Ovary (tissue), 10 donors: ENCODE measurements at places on chromosomes 16 and 17. TPM values are rescaled to one million over a fixed set of nuclear protein-coding genes. Genes with fewer than 3 reads are reported as not detected.

- H3K27ac ChIP-seq = no peak overlapping the region
- no peaks in the 10 kb centered on the region for H3K36me3 ChIP-seq
- no peaks in the 10 kb centered on the region for H3K4me1 ChIP-seq
- H3K4me3 ChIP-seq = no peak overlapping the region
- no peak for DNase-seq
These were observed 79.4 kb downstream of the GOSR1 start for GRCh38 chr17:30556374-30557332.

- no peaks in the 10 kb centered on the region for H3K4me1 ChIP-seq
- H3K36me3 ChIP-seq = no peaks in the 10 kb centered on the region
- H3K27ac ChIP-seq = no peak overlapping the region
- H3K4me3 ChIP-seq = no peak overlapping the region
- H3K27me3 ChIP-seq = no peaks in the 10 kb centered on the region
- no peak for DNase-seq
These were observed 5.0 kb downstream of the ARHGEF15 start for GRCh38 chr17:8314797-8315763.

GRCh38 chr17:83083368-83084201, 4.2 kb downstream of the METRNL start:
- peaks cover 9% of the 10 kb centered on the region for H3K4me1 ChIP-seq
- H3K36me3 ChIP-seq = no peaks in the 10 kb centered on the region
- peak; percentile 59 for DNase-seq

- H3K4me3 ChIP-seq = no peak overlapping the region
- no peaks in the 10 kb centered on the region for H3K36me3 ChIP-seq
These were observed 10.7 kb upstream of the CENPV start for GRCh38 chr17:16363749-16364536.

DNA sequence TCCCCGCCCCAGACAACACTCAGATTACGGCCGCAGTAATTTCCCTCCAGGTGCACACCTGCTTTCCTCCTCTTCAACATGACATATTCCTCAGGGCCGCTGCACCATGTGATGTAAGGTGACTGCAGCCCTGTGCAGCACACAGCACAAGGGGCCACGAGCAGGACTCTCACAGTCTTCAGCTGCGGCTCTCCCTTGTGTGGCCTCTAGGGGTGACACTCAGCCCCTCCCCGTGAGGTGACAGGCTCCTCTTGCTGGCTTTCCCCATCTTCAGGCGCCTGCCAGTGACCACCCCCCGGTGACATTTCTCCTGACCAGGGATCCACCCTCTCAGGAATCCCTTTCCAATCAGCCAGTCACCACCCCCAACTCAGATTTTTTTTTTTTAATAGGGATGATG, 31.3 kb upstream of the ABCC3 start:
- peaks cover 11% of the 10 kb centered on the region for H3K4me1 ChIP-seq
- no peak for DNase-seq
- no peak overlapping the region for H3K4me3 ChIP-seq
- H3K27me3 ChIP-seq = no peaks in the 10 kb centered on the region

DNA sequence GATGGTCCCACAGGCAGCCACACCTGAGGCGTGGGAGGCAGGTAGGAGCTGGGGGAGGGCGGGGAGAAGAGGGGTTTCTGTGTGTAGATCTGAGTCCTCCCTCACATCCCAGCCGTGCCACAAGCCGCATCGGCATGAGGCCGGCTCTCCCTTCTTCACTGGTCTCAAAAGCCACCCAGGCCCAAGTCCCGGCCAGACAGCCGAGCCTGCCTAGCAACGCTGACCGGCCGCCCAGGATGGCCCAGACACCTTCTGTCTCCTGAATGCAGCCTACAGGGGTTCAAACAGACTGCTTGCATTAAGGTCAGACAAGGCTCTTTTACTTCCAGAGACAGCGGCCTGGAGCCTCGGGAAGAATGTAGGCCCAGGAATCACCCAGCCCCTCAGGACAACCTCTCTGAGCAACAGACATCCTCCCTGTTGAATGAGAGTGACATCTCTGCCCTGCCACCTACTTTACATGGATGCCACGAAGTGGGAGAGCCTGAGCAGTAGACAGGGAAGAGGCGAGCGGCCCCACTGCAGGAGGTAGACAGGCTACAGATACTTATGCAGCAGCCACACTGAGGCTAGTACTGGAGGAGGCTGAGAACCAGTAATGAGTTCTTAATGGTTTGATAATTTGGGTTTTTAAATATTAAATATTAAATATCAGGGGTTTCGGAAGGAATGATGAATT, 69.6 kb downstream of the N4BP1 start:
- H3K4me1 ChIP-seq = peaks cover 19% of the 10 kb centered on the region
- no peak overlapping the region for H3K4me3 ChIP-seq
- DNase-seq = no peak
- H3K27ac ChIP-seq = no peak overlapping the region
- H3K27me3 ChIP-seq = no peaks in the 10 kb centered on the region

Gene DHX58
- polyA plus RNA-seq = 22.2 TPM

Gene TP53TG3D
- 0.37 TPM for polyA plus RNA-seq

Gene MYH1
- 0.12 TPM for polyA plus RNA-seq

Gene ABCC1
- 17.3 TPM for polyA plus RNA-seq

Gene TP53TG3
- polyA plus RNA-seq = not detected
